ENCODE measurements at places on chromosomes 4 and X.

DNA sequence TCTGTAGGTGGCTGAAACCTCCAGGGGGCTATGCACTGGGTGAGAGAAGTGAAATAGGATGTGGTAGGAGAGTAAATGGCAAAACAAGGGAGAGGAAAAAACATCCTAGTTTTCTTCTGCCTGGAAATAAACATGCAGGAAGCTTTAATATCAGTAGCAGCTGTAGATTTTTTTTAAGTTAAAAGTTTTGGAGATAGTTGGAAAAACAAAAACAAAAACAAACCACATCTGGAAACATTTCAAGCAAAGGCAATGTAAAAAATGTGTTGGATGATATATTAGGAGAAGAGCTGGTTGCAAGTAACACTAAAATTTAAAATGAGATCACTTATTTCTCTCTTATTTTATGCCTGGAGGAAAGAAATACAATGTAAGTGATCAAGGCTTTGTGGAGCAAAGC lies 388.0 kb downstream of the SPRY1 start:
- no peak for DNase-seq

DNA sequence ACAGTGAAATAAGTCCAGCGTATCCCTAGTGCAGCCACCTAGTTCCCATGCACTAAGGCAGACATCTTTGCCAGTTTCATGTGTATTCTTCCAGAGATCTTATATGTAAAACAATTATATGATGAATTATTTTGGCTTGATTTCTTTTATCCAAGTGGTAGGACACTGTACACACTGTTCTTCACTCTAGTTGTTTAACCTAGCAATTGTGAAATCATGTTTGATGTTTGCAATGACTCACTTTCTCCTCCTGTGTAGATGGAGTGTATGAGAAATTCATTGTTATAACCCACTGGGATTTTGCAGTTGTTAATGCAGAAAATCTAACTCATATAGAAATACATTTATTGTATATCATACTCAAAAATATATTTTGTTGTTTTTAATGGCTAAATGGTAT lies 17.5 kb upstream of the TBC1D1 start:
- no peak for DNase-seq

DNA sequence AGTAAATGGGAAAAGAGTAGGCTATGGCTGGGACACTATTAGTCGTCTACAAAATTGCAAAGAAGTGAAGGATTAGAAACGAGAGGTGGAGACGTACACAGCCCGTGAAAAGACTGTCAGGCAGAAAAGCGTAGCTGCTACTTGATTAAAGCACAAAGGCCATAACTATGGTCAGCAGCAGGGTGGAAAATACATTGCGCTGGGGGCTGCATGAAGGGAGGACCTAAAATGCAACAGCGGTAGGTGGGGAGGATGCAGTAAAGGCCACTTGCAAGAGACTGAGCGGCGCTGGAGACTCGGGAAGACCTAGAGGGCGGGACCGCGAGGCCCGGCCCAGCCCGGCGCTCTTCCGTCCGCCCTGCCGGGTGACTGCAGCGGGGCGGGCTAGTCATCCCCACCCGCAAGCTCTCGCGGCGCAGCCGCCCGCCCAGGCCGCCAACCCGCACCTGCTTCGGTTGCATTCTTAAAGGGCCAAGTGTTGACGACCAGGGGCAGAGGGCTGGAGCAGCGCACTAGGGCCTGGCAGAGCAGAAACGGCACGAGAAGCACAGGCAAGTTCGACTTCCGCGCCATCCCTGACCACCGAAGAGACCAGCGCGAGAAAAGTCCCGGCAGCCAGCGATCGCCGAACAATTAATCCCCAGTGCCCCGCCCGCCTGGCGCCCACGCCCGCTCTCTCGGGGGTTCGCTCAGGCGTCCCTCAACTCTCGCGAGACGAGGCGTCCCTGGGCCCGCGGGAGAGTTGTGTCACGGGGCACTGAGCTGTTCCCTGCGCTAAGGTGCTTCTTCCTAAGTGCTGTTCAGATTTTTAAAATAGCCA lies at the start of gene AGA:
AGA (minus strand) TSS at position 635 of the 820 bp plus-strand sequence; CDS start at position 573, 62 bp downstream.
- peak; percentile 92 for DNase-seq

DNA sequence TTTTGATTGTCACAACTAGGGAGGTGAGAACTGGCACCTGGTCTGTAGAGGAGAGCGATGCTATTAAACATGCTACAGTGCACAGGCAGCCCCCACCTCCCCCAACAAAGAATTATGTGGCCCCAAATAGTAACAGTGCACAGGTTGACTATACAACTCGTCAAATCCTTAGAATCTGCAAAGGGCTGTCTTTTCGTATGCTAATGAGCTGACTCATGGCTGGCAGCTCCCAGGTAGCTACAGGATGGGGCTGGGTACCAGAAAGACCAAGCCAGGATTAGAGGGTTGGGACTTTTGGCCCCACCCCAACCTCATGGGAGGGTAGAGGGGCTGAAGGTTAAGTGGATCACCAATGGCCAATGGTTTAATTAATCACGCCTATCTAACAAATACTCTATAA lies 104.7 kb upstream of the SORBS2 start:
- DNase-seq: no peak

GRCh38 chr4:166458756-166459155 lies 585.7 kb downstream of the TLL1 start:
- no peak for DNase-seq

DNA sequence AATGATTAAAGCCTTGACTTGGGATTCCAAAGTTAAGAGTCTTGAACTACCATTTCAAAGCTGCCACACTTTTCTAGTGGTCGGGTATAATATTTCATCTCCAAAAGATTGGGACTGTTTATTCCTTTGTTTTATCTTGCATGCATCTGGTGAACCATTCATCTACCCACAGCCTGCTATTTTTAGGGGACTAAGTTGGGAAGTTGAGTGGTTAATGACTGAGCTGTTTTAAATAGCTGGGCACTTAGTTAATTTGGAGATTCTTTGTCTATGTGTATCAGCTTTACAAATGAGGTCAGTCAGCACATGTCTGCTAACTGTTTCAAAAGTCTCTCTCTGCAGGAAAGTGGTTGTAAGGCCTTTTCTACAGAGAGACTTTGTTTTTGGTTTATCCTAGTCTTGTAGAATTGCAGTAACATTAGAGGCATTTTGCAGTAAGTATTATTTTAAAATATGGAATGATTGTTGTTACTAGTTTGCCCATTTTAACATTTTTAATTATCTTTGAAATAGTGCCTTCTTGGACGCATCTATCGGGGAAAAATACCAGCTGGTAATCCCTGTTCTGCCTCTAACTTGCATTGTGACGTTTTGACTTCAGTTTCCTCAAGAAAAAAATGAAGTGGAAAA lies 8.2 kb downstream of the BMP2K start:
- no peak for DNase-seq

GRCh38 chr4:128608006-128608405 lies 201.5 kb upstream of the JADE1 start:
- DNase-seq: no peak

GRCh38 chr4:122762520-122762919 lies 30.0 kb downstream of the BBS12 start:
- no peak for DNase-seq

Measured in HEK293T (cell line).